ENCODE measurements at places on chromosomes 7 and 10.

- no peak for DNase-seq
These were observed 2.2 kb upstream of the MMP21 start for GRCh38 chr10:125777806-125778205.

DNA sequence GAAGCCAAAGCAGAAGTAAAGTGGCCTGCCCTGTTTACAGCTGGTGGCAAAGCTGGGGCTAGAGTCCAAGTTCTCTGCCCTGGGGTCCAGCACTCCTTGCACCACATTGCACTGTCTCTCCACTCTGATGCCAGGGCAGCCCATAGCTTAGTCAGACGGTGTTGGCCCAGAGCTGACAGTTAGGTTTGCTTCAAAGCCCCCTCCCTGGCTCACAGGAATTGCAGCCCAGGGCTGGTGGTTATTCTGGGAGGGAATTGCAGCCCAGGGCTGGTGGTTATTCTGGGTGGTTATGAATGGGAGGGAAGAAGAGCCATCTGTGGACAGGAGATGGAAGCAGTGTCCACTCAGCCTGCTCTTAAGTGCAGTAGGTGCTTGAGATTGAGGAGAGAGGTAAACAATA is 88.9 kb downstream of the SCRN1 start:
- DNase-seq, result no peak

DNA sequence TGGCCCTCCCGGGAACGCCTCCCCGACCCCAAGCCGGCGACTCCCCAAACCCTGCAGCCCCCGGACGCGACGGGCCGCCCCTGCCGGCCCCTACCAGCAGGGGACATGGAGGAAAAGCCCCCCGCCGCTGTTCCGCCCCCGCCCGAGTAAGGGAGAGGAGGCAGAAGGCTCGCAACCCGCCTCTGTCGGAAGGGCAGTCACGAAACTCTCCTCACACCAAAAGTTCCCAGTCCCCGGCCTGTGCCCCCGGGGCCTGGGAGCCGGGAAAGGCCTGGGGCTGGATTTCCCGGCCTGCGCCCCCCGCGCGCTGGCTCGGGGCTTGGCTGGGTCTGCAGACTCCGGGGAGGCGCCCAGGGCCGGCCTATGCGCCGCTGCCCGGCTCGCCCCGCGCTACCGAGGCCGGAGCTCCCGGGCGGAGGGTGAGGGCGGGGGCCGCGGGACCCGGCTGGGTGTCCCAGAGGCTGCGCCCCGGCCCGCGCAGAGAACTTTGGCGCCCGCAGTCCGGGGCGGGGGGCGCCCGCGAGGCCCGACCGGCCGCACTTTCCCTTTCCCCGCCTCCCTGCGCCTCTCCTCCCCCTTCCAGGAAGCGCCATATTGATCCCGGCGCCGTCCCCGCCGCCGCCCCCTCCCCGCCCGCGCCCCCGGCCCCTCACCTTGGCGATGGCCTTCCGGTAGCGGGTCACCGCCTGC is 728 bp downstream of the PARD3 start:
- no peak for DNase-seq

DNA sequence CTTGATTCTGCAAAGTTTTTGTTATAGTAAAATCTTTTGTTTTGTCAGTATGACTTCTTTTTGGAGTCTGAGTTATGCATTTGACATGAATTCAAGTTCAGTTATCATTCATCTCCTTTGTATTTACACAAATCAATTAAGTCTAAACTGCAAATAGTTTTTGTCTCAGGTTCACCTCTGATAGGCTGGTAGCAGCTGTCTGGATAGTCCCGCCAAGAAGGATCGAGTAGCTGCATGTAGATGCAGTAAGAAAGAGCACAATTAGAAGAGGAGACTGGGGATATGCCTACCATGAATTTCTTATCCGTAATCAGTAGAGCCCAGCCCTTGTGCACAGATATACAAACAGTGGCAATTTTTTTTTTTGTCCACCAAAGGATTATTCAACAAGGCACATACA is 392.5 kb upstream of the ETV1 start:
- DNase-seq, result no peak

DNA sequence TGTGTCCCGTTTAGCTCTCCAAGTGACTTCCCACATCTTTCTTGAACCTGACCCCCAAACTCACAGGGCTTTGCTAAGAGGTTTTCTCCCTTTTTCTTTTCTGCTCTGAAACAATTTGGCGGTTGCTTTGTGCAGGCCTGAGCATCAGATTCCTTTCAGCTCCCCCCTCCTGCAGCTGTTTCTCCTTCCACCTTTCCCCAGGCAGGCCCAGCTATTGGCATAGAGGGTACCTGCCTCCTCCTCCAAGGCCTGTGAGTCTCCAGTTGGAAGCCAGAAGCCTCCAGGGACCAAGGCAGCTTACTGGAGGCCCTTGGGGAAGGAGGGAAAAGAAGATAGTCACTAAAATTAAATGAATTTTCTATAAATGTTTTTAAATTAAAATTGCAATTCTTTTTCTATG is 7.7 kb downstream of the VAX1 start:
- DNase-seq, result no peak

GRCh38 chr7:144579687-144580086 is 176.2 kb upstream of the NOBOX start:
- DNase-seq, result no peak

GRCh38 chr10:43047288-43047970 is 29.4 kb upstream of the RET start:
- DNase-seq, result no peak

- no peak for DNase-seq
These were observed 41.0 kb upstream of the PTF1A start for GRCh38 chr10:23151071-23151470.

- no peak for DNase-seq
These were observed 14.2 kb upstream of the DYNC1I1 start for GRCh38 chr7:95758187-95758586.

DNA sequence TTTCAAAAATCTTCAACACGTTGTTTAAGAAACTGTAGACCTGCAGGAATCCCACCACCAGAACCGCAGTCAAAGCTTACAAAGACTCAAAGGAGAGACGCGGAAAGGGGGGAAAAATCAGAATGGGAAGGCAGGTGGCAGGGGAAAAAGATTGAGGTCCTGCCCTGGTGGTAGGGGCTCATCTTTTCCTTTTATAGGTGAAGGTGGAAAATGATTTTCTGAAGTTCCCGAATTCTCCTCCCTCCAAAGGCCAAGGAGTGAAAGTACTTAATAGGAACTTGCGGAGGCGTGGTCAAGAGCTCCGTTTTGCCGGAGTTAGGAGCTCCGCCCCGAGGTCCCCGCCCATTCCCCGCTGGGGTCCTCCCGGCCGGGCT is 724 bp downstream of the BBIP1 start:
- DNase-seq, result no peak

GRCh38 chr10:92830478-92831389 is 17.6 kb upstream of the EXOC6 start:
- DNase-seq, result no peak

- DNase-seq, result no peak
These were observed 101.3 kb downstream of the TWIST1 start for GRCh38 chr7:19016140-19016539.

DNA sequence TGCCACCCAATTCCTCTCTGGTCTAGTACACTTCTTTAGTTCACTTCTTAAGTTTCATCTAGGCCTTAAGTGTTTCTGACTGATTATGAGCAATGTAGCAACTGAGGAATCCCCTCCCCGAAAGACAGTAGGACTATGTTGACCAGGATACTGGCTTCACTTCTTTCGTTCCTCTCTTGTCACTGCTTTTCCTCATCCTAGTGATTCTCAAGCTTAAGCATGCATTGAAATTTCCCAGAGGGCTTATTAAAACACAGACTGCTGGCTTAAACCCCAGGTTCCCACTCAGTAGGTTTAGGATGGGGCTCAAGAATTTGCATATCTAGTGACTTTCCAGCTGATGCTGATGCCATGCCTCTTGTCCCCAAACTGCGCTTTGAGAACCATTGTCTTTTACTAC is 164.6 kb upstream of the WNT16 start:
- no peak for DNase-seq

DNA sequence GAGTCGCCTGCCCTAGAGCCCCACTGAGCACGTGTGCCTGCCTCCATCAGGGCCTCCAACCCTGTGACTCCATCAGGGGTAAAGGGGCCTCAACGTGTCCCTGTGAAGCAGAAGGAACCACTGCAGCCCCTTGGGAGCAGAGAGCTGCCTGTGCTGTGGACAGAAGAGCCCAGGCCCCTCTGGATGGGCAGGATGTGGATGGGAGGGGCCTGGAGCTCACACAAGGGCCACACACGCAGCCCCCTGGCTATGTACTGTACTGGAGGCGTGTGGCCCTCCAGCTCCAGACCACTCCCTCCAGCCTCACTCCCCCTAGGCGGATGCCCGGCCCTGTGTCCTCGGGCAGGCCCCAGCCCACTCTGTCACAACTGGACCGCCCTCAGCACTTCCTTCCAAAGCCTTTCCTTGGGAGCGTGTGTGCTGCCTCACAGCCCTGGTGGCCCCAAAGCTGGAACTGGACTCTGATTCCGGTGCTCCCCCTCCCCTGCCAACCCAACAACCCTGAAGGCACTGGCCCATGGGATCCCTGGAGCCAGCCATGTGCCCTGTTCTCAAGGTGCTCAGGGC is 238.0 kb downstream of the TCERG1L start:
- no peak for DNase-seq

- DNase-seq, result no peak
These were observed 42.3 kb downstream of the ENTPD1 start for GRCh38 chr10:95798096-95798855.

DNA sequence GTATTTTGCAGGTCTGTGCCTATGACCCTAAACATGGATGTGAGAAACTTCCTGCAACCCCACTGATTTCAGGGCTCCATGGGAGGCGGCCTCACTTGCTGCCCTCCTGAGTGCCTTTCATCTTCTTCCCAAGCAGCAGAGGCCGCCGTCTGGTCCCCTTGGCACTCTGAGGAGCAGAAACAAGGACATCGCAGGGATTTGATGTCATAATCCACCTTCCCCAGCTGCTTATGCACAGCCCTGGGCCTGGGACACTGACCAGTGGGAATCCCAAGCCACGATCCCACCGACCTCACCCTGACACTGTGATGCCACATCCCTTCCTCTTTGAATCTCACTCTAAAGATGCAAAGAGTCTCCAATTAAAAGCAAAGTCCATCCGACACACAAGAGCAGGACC is 7.7 kb downstream of the CAMK2G start:
- DNase-seq, result no peak

- DNase-seq, result no peak
These were observed 563.6 kb downstream of the SUGCT start for GRCh38 chr7:40698214-40698920.

DNA sequence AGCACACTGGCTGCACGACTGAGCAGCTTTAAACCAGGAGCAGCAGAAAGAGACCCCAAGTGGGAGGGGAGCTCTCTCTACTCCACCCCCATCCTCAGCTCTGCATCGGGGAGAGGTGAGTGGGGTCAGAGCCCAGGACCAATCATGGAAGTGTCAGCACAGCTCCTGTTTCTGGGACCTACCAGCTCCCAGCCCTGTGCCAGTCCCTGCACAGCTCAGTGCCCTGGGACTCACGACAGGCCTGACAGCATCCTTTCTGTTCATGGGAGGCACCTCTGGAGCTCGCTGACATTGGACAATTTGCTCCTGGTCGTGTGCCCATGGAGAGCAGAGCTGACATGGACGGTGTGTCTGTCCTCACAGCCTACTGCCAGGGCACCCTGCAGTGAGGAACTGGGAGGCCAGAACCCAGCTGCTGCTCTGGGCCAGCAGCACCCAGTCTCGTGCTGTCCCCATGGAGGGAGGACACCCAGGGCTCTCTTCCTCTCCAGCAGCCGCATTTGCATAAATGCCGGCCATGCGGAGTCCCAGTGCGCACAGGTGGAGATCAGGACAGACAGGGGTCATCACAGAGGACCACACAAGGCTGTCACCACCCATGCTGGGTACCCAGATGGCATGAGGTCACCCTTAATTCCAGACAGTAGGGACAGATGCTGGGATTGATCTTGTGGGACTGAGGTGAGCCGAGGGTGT is 45.9 kb upstream of the MSMB start:
- DNase-seq, result no peak

DNA sequence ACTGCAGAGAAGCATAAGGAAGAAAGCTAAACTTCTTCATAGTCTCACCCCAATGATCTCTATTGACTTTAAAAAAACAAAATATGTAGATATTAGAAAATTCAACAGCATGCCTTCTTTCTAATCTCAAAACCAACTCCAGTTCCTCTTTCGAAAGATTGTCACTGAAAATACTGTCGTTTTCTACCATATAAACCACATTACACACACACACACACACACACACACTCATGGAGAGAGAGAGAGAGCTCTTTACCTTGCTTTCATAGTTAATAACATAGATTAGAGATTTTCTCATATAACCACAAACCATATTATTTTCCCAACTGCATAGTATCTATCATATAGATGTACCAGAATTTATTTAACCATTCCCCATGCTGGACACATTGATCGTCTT is 296.2 kb upstream of the MGMT start:
- no peak for DNase-seq

GRCh38 chr7:134276951-134277350 is 39.8 kb downstream of the SLC35B4 start:
- DNase-seq, result no peak

- DNase-seq, result no peak
These were observed 739 bp upstream of the MEST start for GRCh38 chr7:130490888-130491804.
